ENCODE measurements at places on chromosomes 6 and 20.

GRCh38 chr6:4134841-4135664 lies at the start of gene ECI2:
Gene ECI2 (minus strand): TSS chr6:4135575. CDS start chr6:4135560, 15 bp downstream.
- peak; percentile 47 for DNase-seq

- DNase-seq = no peak
Observed at GRCh38 chr6:139446138-139446715, 71.8 kb upstream of the CITED2 start.

DNA sequence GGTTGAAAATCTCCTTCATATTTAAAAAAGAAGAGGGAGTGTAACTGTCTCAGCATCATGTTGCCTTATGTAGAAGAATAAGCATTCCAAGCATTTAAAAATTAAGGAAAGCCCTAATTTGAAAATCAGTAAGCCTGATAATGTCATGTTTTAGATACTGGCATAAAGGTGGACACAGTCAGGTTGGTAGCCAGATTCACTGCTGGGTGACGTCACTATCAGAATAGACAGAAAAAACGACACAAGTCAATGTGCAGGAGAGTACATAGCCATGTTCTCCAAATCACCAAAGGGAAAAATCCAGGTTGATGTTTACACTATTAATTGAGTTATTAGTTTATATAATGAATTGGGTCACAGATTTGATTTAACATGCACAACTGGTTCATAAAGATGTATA lies 50.8 kb upstream of the POU3F2 start:
- no peak for DNase-seq

DNA sequence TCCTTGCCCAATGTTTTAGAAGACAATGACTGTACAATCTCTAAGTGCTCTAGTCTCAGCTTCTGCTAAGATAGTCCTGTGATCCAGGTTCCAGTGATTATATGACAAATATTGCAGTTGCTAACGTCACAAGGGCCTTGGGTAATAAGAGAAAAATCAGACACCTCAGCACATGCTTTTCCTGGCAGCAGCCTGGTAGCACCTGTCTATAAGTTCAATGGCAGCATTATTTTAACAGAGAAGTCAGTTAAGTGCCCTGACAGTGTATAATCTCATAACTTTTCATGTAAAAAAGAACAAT lies 121.3 kb upstream of the BCLAF1 start:
- DNase-seq = no peak

GRCh38 chr6:163323274-163323673 lies 91.2 kb upstream of the QKI start:
- no peak for DNase-seq

All from stimulated activated CD4-positive, alpha-beta T cell treated with anti-CD3 and anti-CD28 coated beads, Interleukin-12 subunit alpha, Interleukin-12 subunit beta, amount 100 ng/mL, for 48 hours (primary cell).